Activated CD8-positive, alpha-beta memory T cell treated with anti-CD3 and anti-CD28 coated beads for 24 hours (primary cell): ENCODE measurements at places on chromosomes 5 and 9.

GRCh38 chr9:95147452-95148207 is 169.9 kb downstream of the FANCC start:
- no peak for DNase-seq

DNA sequence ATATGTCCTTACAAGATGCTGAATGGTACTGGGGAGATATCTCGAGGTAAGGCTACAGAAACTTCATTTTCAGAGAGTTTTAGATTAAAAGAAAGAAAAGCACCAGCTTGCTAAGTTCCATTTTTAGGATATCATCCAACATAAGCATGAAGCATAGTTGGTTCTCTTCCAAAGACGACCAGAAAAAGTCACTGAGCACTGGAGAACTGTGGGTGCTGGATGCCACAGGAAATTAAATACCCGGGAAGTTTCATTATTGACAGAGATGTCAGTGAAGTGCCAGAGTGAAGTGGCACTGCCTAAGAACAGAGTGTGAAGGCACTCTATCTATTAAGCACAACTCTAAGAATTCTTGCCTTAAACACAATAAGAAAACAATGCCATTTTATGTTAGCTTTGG is 76.8 kb downstream of the PIK3R1 start:
- no peak for DNase-seq

GRCh38 chr9:5361326-5362010 is 21.8 kb upstream of the RLN1 start:
- DNase-seq, result no peak

GRCh38 chr9:112624711-112625707 is 92.9 kb downstream of the INIP start:
- no peak for DNase-seq

- DNase-seq, result no peak
Measured at GRCh38 chr5:102711525-102712385, 43.4 kb upstream of the PAM start.
